ENCODE measurements at places on chromosomes 3 and 15.
A peak's percentile ranks its signal among the peaks of the same experiment; 100 is the strongest.

GRCh38 chr3:180036092-180036670 lies 556 bp downstream of the PEX5L start:
- no peak for DNase-seq

GRCh38 chr3:178732824-178733223 lies 196.6 kb downstream of the KCNMB2 start:
- no peak for DNase-seq

GRCh38 chr15:63121382-63122001 lies at the start of gene LACTB:
LACTB (plus strand) TSS chr15:63121861; CDS start chr15:63121872, 11 bp downstream.
- peak; percentile 82 for DNase-seq

DNA sequence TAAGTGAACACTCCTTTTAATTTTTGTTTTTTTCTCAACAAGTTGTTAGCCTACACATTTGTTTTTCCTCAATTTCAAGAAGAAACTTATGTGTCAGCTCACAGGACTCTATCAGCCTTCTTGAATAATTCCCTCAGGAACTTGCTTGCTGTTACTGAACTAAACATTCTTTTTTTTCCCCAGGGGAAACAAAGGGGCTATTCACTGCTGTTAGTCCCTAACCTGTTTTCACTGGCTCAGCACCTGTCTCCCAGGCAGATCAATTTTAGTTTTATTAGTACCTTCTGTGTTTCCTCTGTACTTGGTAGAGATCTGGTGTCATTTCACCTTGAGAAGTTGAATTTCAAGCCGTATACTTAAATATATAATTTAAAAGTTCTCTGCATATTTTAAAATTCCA lies 644.6 kb downstream of the CADM2 start:
- no peak for DNase-seq

GRCh38 chr15:36988947-36989346 lies 111.4 kb downstream of the MEIS2 start:
- DNase-seq = no peak

DNA sequence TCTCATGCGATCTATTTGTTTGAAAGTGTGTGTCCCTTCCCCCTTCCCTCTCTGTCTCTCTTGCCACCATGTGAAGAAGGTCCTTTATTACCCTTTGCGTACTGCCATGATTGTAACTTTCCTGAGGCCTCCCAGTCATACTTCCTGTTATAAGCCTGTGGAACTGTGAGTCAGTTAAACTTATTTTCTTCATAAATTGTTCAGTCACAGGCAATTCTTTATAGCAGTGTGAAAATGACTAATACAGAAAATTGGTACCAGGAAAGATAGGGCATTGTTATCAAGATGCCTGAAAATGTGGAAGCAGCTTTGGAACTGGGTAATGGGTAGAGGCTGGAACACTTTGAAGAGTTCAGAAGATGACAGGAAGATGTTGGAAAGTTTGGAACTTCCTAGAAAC lies 743.7 kb upstream of the NECTIN3 start:
- no peak for DNase-seq

- no peak for DNase-seq
Measured at GRCh38 chr15:37056177-37057121, 43.9 kb downstream of the MEIS2 start.

GRCh38 chr3:152109038-152109437 lies 159.7 kb upstream of the MBNL1 start:
- no peak for DNase-seq

DNA sequence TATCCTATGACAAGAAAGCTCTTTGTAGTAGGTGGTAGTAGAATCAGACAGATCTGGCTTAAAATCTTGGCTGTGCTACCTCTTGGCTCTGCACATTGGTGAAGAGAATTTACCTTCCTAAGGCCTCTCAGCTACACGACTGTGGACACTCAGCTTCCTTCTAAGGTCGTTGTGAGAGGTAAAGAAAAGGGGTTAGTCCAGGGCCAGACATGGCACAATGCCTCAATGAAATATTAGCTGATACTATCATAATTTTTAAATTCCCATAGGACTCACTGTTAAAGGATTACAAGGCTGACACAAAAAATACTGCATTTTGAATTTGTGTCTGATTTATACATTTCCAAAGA lies 80.4 kb downstream of the IGF1R start:
- DNase-seq = no peak

- no peak for DNase-seq
Measured at GRCh38 chr3:27326629-27327545, 42.3 kb downstream of the NEK10 start.

- DNase-seq = no peak
Measured at GRCh38 chr15:55758580-55758986, 15.6 kb upstream of the PRTG start.

DNA sequence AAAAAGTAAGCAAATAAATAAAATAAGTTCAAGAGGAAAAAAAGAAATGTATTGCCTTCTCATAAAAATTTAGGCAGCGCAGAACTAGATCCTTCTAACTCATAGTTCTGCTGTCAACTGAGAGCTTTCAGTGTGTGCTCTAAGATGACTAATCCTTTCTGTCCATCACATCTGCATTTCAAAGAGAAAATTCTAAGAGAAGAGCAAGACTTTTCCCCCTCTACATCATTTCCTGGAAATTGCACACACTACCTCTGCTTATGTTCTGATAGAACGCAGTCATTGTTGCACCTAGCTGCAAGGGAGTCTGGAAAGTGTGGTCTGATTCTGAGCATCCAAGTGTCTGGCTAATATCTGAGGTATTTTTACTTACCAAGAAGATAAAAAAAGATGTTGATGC lies 39.6 kb upstream of the SLCO3A1 start:
- DNase-seq = no peak

DNA sequence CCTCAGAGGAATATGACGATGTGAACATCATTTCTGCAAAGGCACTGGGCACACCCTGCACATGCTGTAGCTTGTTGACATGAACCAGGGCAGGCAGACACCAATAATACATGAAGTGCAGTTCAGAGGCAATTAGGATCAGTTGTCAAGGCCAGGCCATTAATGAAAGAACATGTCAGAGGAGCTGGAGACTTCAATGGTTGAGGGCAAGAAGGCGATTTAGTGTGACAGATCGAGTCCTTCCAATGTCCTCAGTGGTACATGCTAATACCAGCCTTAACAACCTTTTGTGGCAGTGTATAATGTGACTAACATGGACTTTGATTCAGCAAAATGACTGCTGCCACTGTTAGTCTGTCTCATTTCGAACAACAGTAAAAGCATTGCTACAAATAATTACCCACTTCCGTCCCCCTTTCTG lies 205.2 kb upstream of the NANOGP8 start:
- no peak for DNase-seq

GRCh38 chr15:61906961-61907752 lies 153.1 kb downstream of the VPS13C start:
- no peak for DNase-seq

GRCh38 chr3:100865442-100865841 lies 127.8 kb downstream of the ABI3BP start:
- no peak for DNase-seq

DNA sequence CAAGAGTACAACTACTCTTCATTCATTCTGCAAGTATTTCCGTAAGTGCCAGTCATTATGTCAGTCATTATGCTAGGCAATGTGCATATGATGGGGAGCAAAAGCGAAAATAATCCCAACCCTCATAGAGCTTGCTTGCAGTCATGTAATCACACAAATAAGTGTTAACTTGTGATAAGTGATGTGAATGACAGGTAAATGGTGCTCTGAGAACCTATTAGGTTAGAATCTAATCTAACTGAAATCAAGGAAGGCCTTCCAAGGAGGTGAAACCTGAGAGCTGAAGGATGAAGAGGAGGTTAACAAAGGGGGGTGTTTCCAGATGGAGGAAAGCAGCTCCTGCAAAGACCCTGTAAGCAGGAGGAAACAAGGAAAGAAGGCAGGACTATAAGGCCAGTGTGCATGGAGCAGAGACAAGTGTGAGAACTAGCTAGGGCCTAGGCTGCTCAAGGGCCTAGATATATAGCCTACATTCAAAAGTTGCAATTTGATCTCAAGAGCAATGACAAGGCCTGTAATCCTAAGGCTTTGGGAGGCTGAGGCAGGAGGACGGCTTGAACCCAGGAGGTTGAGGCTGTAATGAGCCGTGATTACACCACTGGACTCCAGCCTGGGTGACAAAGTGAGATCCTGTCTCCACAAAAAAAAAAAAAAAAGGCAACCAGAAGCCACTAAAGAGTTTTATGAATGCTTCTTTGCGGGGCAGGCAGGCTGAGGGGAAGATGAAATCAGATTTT lies 5.3 kb downstream of the PTPN9 start:
- no peak for DNase-seq

DNA sequence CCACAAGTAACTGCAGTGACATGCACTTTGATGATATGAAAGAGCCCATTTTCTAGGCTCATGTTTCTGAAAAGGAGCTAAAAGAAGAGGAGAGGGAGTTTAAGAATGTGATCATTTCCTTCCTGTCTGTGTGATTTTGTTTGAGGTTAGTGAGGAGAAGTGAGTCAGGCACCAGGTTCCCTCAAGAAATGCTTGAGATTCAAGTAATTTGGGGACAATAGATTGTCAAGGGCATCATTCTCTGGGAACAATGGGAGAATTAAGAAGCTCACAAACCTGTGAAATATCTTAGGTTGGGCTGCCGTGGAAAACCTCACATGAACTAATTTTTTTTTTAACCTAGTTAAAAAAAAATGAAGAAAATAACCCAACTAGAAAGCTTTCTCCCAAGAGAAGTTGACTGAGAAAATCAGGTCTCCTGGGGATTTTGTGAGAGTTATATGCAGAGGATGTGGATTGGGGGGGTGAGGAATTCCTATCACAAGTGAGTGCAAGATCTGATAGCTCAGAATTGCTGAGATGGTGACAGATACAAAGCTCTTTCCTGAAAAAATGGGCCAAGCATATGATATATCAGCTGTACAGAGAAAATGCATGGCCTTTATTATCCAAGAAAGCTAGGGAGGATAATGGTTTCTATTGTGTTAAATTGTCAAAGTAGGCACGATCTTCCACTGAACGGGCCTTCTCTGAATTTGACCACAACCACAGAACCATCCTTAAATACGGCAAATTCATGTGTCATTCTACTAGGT lies 203.3 kb downstream of the FEZF2 start:
- no peak for DNase-seq

GRCh38 chr3:54663501-54664011 lies 264.3 kb downstream of the LRTM1 start:
- no peak for DNase-seq

GRCh38 chr3:75305901-75306300 lies 358.2 kb upstream of the FRG2C start:
- no peak for DNase-seq

DNA sequence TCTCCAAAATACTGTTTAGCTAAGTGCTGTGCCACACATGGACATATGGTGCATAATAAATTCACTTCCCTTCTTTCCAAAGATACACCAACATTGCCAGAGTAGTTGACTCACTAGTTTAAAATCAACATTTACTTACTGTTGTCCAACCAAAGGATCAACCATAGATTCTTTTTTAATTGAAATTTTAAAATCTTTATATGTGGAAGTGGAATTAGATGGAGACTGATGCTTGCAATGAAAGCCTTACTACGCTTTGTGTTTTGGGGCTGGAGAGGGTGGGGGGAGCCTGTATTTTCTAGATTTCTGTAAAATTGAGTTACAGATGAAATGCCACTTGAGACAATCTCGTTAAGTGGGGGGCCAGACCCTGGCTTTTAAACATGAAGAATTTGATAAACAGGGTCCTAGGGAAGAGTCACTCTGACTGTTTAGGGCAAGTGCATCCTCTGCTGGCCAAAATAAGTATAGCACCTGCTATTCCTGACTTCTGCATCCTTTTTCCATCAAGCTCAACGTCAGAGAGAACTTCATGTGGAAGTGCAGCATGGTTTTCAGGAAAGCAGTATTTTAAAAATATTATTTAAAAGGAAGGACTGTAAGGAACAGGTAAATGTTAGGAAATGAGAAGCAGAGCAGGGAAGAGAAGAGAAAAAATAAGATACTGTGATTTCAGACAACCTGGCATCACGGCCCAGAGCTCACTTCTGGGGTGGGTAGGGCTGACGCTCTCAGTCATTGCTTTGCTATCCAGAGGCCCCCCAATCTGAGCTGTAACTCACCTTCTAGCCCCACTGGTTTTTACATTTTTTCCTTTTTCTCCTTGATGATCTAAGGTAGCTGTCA lies 76.7 kb downstream of the BOC start:
- DNase-seq = no peak

DNA sequence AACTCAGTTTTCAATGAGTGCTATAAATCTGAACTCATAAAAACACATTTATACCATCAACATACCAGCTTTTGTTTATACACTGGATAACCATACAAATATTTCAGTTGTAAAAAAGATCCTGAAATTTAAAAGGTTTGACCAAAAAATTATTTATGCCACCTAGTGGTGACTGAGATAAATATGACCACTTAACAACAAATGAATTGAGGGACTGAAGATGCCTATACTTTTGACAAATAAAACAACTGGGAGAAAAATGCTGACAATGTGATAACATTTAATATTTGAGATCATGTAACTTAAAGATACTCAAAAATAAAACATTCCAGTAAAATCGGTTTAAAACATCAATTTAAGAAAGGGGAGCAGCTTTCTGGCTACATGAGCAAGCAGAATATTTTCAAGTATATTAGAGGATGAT lies 30.4 kb downstream of the ATG3 start:
- DNase-seq = no peak

DNA sequence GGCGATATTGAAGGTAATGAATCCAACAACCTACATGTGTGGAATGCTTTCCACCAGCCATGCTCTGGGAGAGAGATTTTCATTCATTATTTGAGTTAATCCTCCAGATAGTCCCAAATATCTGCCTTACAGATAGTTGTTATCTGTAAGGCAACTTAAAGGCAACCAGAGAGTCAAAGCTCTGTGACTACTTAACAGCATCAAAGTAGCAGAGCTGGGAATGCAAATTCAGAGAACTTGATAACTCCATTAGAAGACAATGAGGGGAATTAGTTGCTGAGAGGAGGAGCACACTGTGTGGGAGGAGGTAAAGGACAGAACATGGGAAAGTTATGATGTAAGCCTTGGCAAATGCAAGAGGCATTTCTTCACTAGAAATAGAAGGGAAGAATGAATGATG lies 10.5 kb upstream of the CRBN start:
- no peak for DNase-seq

DNA sequence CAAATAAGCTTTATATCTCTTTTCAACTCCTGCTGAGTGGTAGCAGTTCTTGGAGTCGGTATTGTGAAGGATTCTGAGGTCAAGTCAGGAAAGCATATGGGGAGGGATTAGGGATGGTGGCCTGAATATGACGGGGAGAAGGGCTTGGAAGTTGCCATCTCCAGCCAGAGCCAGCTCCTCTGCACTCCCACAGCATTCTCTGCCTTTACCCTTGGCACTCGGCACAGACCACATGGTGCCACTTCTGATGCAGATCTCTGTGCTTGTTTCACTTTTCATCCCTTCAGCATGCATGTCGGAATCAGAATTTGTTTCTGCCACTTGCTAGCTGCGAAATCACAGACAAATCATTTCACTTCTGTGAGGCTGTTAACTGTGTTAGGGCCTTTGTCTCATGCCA lies 52.5 kb downstream of the RAB11A start:
- no peak for DNase-seq

- DNase-seq = no peak
Measured at GRCh38 chr3:5581743-5582142, 394.2 kb downstream of the EDEM1 start.

GRCh38 chr3:60013241-60013640 lies 963.4 kb upstream of the CFAP20DC start:
- DNase-seq = no peak

- DNase-seq = no peak
Measured at GRCh38 chr15:34610354-34610753, 26.9 kb upstream of the GOLGA8B start.

- no peak for DNase-seq
Measured at GRCh38 chr15:60795889-60796288, 316.9 kb upstream of the ICE2 start.

GRCh38 chr3:124456506-124456905 lies 273.7 kb upstream of the UMPS start:
- DNase-seq = no peak

- no peak for DNase-seq
Measured at GRCh38 chr3:78140274-78140673, 1100.4 kb downstream of the ROBO2 start.

Data from dorsolateral prefrontal cortex (tissue), 122 donors.